Activated T-cell treated with anti-CD3 and anti-CD28 coated beads, Interleukin-2, amount 50 U/mL, for 48 hours (primary cell): ENCODE measurements at places on chromosomes 7 and 10.

GRCh38 chr10:77921395-77921794 is 5.2 kb downstream of the DLG5 start:
- no peak for DNase-seq

DNA sequence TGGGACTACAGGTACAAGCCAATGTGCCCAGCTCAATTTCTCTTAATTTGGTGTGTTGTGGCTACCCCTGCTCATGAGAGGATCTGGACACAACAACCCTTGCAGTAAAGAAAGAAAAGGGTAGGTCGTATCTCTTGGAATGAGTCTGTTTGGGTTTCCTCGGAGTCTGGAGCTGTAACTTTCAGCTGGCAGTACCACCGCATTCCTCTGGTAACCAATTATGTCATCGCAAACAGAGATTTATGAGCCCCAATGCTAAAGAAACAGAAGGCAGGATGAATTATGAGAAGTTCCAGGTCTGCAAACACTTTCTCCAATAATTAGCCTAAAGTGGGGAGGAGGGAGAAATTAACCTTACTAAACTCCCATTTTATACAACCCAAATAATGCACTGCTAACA is 186.6 kb upstream of the NRP1 start:
- DNase-seq: no peak

DNA sequence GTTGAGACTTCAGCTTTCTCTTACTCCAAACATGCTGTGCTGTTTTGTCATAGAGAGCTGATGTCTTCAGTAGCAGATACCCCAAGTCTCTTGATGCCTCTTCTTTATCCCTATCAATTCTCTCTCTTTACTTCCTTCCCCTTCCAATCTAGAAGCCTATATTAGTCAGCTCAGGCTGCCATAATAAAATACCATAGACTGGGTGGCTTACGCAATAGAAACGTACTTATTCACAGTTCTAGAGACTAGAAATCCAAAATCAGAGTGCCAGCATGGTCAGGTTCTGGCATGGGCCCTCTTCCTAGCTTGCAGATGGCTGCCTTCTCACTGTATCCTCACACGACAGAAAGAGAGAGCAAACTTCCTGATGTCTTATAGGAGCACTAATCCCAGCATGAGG is 9.0 kb upstream of the GARS1 start:
- no peak for DNase-seq

DNA sequence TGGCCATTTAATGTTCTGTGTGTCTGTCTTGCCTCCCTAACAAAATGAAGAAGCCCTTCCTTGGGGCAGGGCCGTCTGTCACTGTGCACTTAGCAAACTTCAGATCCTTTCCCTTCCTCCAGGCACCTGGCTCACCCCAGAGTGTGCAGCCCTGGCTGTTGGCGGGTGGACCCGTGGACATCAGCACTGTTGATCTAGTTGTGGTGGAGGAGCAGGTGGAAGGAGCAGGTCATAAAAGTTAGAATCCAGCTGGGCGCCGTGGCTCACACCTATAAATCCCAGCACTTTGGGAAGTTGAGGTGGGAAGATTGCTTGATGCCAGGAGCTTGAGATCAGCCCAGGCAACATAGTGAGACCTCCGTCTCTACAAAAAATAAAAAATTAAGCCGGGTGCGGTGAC is 12.7 kb downstream of the RAB19 start:
- no peak for DNase-seq

DNA sequence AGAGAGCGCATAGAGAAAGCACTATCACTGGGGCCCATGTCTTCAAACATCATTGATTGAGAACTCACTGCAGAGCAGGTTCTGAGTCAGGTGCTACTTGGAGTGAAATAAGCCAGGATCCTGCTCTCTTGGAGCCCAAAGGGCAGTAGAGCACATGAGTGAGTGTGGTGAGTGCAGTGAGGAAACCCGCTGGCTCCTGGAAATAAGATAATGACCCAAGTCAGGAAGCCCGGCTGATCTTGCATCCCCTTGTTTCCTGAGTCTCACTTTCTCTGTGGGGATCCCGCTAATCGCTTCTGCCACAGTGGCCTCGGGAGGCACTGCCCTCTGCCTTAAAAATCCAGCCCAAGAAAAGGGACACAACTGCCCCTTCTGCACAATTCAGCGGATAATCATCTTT is 7.1 kb upstream of the FAM107B start:
- DNase-seq: no peak

DNA sequence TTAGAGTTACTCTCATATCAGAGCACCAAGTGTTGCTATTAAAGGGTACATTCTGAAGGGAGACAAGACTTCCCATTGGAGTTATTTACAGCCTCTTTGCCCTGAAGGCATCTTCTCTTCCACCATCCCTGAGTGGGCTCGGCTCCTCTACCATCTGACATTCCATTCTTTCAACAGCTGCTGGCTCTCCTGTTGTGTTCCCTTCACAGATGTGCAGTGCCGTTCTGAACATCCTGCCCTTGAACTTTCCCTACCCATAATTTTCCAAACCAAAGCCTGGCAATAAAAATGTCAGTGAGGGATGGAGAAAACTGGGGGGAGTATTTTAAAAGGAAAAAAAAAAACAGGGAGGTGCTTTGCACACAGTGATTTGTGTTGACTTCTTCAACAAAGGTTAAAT is 392.9 kb downstream of the KCNMA1 start:
- DNase-seq: no peak

GRCh38 chr10:129899276-129900130 is 64.6 kb downstream of the EBF3 start:
- no peak for DNase-seq

DNA sequence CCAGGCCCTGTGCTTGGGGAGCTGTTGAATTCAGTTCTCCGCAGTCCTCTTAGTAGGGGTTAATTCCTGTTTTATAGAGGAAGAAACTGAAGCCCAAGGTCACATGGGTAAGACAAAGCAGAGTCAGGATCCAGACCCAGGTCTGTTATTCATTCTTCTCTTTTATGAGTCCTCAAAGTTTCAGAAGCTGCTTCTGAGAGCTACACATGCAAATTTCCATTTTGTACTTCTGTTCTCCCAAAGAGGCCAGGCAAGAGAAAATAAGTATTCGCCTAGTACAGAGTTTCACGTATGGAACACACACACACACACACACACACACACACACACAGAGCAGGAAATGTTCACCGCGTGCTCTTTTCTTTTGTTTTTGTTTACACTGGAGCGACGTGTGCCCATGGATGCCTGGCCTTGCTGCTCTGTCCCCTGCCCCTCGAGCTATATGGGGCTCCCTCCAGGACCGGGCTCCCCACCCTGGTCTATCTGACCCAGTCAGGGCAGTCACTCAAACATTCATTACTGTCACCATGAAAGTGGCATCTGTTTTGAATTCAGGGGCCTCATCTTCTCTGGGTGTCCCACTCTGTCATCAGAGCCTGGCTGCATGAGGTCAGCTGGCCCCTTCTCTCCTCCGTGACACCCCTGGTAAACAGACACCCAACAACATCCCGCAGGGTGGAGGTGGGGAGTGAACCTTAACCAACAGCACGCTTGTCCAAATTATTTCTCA is 84.4 kb downstream of the TNS3 start:
- DNase-seq: no peak

- DNase-seq: no peak
These were observed 60.2 kb downstream of the MAD1L1 start for GRCh38 chr7:2172311-2173188.

- DNase-seq: no peak
These were observed 38.3 kb upstream of the SFMBT2 start for GRCh38 chr10:7449063-7449695.

- DNase-seq: no peak
These were observed 27.5 kb downstream of the XPNPEP1 start for GRCh38 chr10:109895848-109896247.

DNA sequence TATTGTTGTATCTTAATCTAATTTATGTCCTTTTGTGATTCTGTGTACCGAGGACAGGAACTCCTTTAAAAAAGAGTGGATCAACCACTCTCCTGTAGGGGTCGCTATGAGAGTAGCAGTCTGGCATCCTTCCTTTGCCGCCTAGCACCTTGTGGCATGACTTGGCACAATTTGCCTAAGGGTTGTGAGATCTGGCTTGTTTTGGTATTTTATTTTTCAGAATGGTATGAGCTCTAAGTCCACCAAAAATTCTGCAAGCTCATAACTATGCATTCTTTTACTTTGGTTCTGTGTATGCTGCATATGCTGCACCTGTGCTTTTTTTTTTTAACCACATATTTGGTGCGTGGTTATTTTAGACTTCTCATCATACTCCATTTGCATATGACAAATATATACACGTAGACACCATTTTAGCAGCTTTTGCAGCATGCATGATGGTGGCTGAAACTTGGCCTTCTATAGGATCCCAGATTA is 112.8 kb downstream of the CDK14 start:
- no peak for DNase-seq

- DNase-seq: no peak
These were observed 73.8 kb downstream of the DIP2C start for GRCh38 chr10:615583-616152.

- DNase-seq: no peak
These were observed 51.6 kb downstream of the ARMH3 start for GRCh38 chr10:102004376-102004775.

DNA sequence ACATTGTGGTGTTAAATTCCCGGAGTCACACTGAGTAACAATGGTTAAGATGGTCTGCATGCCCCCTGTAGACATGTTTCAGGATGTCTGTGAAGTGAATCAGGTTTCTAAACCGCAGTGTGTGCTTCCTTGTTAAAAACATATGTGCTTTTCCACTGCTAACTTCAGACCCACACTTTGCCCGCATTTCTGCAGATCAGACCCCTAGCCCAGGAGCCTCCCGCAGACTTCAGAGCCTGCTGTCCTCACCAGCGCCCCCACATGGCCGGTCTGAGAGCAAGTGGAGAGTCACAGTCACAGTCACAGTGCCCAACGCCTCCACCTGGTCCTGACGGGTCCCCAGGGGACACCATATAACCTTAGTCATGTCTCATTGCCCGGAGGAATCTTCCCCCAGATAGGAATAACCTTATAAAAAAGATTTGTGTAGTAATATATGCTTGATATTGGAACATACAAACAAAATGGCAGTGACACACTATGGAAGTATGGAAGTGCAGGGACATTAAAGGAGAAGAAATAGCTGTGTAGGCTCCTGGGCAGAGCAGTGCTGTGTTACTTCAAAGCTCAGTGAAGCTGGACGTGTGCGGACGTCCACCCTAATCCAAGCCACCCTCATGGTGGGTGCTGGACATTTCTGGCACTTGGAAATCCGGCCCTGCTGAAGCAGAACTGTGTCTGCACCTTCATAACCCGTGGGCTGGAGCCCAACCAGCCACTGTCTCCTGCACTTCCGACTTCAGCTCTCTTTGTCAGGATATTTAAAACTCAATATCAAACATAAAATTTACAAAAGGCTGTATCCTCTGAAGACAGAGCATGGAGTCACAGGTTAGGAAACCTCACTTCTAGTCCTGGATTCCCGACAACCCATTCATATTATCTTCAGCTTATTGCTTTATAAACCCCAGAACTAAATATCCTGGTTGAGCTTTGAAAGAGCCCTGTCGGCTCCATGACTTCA is 29.0 kb downstream of the GSTO2 start:
- peak; percentile 60 for DNase-seq

DNA sequence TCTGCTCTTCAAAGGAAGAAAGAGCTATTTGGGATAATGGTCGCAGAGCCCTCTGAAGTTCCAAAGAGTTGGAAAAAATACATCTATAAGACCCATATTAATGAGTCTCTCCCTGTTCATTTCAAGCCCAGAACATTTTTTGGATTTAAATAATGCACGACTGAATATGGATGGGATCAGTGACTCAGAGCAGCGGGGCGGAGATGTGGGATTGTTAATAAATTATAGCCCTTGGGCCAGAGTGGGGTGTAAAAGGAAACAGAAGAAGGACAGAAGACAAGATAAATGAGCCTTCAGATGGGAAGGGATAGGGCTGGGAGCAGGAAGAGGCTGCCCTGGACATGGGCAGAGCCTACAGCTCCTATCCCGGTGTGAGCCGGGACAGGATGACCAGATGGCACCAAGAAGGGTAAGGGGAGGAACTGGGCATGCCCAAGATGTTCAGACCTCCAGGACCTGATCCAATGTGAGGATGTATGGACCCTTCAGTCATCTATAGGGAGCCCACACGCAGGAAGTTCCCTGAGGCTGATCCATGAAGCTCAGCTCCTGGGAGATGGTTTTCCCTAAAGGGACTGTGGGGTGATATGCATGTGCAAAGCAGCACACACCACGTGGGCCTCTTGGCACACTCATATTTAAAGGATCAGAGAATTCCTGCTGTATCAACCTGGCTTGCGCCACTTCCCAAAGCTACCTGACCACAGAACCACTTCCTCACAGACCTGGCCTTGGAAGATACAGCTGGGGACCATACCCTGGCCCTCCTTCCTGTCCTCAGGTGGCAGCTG is 96.1 kb upstream of the PLXNA4 start:
- DNase-seq: no peak

GRCh38 chr7:27031289-27032172 is 64.3 kb downstream of the HOXA1 start:
- no peak for DNase-seq

- no peak for DNase-seq
These were observed 138.7 kb downstream of the GNAI1 start for GRCh38 chr7:80273327-80273726.

- no peak for DNase-seq
These were observed 115.2 kb downstream of the HIP1 start for GRCh38 chr7:75623390-75624133.

DNA sequence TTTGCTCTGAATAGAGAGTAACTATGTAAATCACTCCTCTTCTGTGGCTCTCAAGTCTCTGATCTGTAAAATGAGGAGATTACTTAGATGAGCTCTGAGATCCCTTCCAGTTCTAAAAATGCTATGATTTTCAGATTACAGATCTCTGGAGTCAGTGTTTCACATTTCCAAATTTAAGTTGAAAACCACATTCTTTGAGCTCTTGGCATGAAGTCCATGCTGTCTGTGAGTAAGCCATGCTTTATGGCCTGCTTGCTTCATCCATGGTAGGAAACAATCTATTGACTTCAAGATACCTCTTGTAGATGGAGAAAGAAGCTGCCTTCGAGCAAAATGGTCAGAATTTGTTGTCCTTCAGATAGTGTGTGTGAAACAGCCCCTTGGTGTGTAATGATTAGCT is 64.9 kb downstream of the CELF2 start:
- no peak for DNase-seq

- DNase-seq: no peak
These were observed 50.7 kb upstream of the AMPH start for GRCh38 chr7:38681882-38682281.

DNA sequence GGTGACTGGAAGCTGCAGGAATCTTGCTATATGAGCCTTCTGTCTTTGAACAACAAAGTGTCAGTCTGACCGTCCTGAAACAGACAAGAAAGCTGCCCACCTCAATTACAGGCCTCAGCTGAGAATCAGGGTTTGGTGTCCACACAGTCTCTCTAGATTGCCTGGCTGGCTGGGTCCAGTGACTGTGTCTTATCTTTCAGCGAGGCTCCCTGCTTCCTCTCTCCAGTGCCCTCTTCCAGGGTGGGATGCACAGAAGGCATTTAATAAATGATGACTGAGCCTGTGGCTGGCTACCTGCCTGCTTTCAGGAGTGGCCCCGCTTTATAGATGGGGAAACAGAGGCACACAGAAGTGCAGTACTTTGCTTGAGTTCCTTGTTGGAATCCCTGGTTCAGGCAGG is 27.4 kb downstream of the FGF8 start:
- no peak for DNase-seq

GRCh38 chr7:138992052-138992531 is 10.9 kb upstream of the KIAA1549 start:
- no peak for DNase-seq
